ENCODE measurements at places on chromosomes 1 and 21. TPM values are rescaled to one million over a fixed set of nuclear protein-coding genes. Genes with fewer than 3 reads are reported as not detected.

Gene SCAMP3
- total RNA-seq, result 29.2 TPM

Gene KCNA2
- total RNA-seq, result not detected

Gene PCP4
- total RNA-seq, result not detected

Gene VSIG8
- total RNA-seq, result under 0.01 TPM

Gene F5
- total RNA-seq, result not detected

Gene C8A
- not detected for total RNA-seq

Gene MANEAL
- not detected for total RNA-seq

Gene GJC2
- total RNA-seq, result 0.61 TPM
